ENCODE measurements at places on chromosomes 3 and 15.

DNA sequence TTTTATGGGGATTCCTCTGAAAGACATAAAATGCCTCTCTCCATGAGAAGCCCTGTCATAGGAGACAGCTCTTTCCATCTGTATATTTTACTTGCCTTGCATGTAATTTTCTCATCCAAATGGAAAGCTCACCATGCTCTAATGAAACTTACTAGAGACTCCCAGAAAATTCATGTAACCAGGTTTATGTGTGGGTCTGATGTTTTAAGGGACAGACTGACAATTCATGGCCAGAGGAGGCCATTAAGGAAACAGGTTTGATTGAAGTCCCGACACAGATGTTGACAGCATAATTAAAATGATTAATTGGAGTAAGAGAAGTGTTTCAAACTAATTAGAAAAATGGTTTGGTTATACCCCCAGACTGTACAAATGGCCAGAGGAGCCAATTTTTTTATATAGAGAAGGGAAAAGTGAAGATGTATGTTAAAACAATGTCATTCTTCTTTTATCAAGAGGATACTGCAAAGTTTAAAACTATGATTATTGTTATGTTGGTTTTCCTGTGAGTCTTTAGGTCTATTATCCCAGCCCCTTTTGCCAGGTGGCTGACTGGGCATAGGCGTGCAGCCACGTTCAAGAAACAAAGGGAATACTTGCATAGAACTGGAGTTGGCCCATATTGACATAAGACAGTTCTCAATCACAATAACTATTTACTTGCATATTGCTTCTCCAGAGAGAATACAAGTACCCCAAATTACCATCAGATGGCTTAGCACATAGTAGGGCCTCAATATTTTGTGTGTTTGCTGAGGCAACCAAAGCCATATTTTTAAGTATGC lies 64.8 kb downstream of the RBMS3 start:
- DNase-seq, result no peak

DNA sequence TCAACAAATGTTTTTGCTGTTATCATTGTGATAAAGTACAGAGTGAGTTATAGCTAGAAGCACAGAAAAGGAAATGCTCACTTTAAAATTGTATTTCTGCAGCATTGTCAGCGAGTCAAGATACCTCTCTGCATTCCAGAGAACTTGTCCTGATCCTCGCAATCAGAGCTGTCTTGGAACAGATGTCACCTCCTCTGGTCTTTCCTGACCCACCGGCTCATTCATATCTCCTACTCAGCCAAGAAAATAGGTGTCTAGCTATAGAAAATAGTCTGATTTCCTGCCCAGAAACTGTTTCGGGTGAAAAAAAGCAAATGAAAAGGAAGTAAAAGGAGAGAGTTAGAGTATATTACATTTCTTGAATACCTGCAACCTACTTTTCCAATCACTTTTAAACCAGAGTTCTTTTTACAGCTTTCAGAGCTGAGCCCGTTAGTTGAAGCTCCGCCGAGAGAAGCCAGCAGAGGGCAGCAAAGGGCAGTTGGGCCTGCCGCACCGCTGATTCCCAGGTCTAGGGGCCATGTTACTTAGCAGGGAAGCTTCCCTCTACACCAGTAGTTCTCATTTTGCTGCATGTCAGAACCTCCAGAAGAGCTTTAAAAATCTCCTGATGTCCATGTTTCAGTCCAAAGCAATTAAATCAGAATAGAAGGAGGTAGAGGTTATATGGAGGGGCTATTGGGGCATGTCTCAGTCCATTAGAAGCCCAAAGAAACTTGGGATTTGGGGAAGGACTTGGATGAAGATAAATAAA lies 185.7 kb upstream of the THRB start:
- peak; percentile 72 for DNase-seq

DNA sequence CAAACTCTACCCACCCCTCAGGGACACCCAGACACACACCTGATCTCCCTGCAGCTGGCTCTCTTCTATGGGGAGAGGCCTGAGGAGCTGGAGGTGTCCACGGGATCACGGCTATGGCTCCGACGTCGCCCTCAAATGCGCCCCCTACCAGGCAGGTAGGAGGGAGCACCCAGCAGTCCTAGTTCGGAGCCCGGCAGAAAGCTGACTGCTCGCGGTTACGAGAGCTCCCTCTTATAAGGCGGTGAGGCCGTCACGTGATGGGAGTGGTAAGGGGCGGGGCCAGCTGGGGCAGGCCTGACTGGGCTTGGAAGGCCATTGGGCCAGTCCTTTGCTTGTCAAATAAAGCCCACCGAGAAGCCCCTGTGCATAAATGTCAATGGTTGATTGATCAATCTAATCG lies at the start of gene PRR20G:
PRR20G (minus strand) TSS at position 207 of the 400 bp plus-strand sequence. CDS start 681 bp downstream, outside the sequence.
- peak; percentile 28 for DNase-seq

DNA sequence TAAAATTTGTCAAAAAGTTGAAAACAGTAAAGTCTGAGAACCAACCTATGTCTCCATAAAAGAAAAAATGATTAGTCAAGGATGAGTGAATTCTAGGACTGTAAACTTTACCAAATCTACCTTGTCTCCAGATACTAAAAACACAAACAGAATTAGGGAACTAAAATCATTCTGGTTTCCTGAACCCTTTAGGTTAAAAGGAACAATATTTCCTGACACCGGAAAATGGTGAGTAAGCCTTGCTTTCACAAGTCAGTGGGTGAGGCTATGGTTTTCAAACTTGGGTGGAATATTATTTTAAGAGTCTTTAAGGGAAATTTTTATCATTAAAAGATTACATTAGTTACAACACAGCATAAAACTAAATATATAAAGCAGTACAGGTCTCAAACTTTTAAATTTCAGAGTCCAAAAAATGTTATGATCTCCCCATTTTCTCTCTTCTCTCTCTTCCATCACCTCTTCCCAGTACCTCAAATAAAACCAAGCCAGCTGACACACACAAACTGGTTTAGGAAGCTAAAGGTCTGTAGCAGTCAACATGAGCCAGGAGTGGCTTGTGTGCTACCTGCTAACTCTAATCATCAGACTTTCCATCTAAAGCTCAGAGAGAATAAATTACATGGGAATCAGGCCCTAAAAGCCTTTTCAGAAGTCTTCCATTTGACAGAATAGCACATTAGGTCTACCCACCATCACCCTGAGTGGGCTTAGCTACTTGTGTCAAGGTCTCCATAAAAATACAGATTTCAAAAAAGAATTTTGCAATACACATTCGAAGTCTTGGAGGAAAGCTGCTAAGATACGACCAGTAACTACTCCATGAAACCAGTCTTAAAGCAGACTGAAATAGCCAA lies 2.2 kb downstream of the SLC12A6 start:
- no peak for DNase-seq
